Fibroblast of mammary gland (primary cell): ENCODE measurements at places on chromosomes 4 and X.

- peak; percentile 58 for DNase-seq
Observed at GRCh38 chr4:88720451-88721428, 23.1 kb upstream of the NAP1L5 start.

GRCh38 chr4:106687026-106687425 lies 318.4 kb upstream of the GIMD1 start:
- DNase-seq, result peak; percentile 10

- peak; percentile 66 for DNase-seq
Observed at GRCh38 chrX:147917700-147918695, 6.3 kb downstream of the FMR1 start.

GRCh38 chr4:7844594-7844991 lies 95.1 kb downstream of the AFAP1 start:
- peak; percentile 93 for DNase-seq

DNA sequence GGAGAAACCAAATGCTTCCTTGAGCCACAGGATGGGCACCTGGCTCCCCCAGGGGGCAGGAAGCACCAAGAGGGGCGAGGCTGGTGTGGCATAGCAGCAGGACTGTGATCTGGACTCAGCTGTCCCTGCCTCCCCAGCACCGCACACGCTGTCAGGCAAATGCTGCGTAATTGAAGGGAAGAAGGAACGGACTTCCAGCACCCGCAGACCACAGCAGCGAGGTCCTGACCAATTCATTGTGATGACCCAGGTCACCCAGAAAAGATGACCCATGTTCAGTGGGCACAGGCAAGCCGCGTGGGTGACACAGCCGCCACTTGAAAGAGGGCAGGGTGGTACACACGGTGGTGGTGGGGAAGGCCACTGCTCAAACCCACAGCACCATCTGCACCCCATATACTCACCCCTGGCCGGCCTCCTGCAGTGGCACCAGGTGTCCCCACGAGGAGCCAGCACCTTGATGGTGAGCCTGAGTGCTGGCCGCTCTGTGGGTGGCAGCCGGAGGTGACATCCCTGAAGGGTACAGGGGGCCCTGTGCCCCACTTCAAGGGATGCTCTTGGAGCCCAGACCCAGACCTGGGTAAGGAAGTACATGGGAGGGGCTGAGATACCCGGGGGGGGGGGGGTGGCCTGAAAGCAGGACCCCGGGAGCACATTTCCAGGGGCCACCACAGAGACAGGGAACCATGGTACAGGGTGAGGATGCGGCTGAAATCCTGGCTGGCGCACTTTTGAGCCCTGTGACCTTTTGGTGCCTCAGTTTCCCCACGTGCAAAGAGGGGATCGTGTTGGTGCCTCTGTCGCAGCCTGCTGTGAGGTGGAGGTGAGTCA lies 11.5 kb downstream of the NAT8L start:
- no peak for DNase-seq

- DNase-seq, result peak; percentile 42
Observed at GRCh38 chr4:17385403-17385802, 126.5 kb downstream of the QDPR start.

DNA sequence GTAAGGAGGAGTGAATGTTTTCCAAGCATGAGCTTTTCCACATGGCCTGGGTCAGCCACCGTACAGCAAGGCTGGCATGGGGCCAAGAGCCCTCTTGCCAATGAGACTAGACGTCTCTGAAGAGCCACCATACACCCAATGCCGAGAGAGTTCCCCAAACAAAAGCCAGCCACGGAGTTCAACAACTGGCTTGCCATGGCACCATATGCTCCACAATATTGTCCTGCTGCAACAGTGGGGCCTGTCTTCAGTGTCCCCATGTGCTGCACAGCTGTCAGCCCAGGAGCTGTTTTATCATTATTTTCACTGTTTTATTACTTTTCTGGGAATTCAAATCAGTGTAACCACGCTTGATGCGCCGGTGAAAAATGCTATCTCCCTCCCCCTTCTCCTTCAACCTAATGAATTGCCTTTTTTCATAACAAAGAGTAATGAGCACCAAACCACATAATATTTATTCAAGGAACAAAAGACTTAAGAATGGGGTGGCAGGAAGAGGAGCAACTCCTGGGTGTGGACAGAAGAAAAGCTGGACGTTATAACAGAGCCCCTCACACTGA lies 18.4 kb downstream of the MAML3 start:
- DNase-seq, result peak; percentile 42

- no peak for DNase-seq
Observed at GRCh38 chr4:144283526-144283925, 143.0 kb upstream of the GYPA start.

DNA sequence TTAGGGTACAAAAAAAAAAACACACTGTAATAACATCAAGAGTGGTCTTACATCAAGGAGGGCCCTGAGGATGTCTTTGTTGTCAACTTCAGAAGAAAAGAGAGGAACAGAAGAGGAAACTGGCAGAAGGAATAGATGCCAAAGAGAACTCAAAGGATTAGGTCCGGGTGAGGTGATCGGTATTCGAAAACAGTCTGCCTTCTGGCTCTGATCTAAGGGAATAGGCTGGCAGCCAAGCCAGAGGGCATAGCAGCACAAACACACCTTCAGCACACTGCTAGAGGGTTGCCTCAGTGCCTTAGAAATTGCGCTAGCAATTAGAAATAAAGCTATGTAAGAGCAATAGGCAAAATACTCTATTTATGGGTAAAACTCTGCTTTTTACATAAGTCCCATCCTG lies 91.4 kb upstream of the TTC29 start:
- DNase-seq, result no peak

DNA sequence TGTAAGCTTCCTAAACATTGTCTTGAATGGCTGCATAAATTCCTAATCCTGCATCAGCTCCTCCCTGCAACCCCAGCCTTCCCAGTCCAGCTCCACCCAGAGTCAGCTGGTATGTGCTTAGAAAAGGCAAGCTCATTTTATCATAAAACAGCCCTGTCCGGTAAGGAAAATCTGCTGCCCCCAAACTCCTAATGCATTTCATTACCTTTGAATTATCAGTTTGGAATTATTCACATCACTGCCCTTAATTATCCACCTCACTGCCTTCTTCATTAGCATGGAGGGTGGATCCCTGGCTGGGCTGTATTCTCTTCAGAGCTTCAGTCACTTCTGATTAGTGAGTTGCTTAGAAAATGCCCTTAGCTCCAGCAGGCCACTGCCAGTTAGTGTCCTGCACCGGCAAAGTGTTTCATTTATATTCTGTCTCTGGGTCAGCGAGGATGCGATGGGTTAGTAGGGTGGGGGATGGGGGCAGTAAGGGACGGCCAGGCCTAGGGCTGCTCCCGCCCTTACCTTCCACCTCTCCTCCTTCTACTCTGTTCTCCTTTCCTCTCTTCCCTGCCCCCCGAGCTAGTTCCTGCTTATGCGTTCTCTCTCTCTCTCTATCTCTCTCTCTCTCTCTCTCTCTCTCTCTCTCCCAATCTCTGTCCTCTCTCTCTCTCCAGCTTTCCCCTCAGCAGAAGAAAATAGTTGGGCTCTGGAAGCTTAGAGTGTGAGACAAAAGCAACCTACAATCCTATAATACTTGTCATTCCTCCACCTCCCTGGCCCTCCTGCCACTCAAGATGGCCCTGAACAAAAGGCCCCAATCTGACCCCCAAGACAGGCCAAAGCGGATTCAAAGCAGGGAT lies 174.8 kb upstream of the KLF3 start:
- DNase-seq, result no peak

- no peak for DNase-seq
Observed at GRCh38 chr4:26031704-26032103, 117.7 kb downstream of the SMIM20 start.

DNA sequence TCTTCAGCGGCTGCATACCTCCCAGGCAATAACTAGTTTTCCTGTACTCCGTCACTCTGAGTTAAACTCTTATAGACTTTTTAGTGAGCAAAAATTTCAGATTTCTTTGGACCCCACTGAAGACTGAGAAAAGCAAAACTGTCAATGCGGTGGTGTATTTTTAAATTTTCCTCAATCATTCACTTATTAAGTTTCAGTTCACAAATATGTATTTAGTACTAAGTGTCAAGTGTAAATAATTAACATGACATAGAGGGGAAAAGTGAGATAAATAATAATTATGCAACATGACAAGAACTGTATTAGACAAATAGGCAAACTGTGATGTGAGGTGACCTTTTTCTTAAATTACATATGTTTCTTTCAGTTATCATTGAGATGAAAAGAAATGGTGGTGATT lies 124.4 kb downstream of the NAF1 start:
- no peak for DNase-seq

- no peak for DNase-seq
Observed at GRCh38 chr4:1831331-1831730, 24.6 kb downstream of the LETM1 start.

GRCh38 chrX:153657161-153657560 lies 10.2 kb downstream of the DUSP9 start:
- DNase-seq, result no peak

GRCh38 chr4:83075311-83076095 lies 39.0 kb downstream of the PLAC8 start:
- DNase-seq, result peak; percentile 83

DNA sequence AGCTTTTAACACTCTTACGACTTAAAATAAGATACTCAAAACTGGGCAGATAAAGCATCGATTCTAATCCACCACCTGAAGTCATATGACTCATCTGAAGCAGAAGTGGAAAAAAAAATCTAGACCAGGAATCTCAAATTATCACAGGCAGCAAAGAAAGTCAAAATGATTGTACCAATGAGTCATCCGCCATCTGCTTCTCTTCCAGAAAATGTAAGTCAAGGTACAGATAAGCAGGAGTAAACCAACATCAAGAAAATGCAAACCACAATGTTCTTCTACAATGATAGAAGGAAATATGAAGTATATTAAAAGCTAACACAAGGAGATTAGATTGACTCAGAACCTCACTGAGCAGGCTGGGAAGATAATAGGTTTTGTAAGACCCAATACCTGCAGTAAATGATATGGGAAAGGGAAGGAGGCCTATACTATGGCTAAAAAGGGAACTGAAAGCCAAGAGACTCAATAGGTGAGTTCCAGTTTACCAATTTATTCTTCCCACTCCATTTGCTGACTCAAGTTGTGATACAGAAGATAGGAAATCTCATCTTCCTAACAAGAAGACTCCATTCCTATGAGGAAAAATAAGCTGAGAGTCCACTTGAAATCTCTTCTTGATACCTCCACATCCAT lies 88.4 kb upstream of the TET2 start:
- DNase-seq, result peak; percentile 49

- DNase-seq, result no peak
Observed at GRCh38 chr4:8681391-8681790, 88.8 kb downstream of the CPZ start.

DNA sequence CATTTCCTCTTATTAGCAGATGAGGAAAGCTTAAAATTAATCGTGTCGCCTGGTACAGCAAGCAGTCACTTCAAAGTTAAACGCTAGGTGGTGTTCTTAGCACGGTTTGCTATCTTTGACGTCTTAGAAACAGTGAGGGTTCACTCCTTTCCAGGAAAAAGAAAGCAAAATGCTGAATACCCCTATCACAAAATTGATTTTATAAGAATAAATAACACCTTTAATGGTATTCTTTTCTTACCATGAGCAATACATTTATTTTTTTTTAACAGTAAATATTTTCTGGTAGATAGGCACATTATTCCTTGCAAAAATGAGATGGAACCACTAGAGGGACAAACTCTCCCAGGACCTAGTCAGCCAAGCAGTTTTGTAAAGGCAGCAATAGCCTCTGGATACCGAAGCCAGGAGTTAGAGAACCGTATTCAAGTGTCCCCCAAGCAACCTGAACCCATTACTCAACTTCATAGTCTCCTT lies 153.9 kb downstream of the KDR start:
- DNase-seq, result peak; percentile 63

- DNase-seq, result no peak
Observed at GRCh38 chrX:100440006-100440405, 29.9 kb upstream of the PCDH19 start.

- DNase-seq, result no peak
Observed at GRCh38 chrX:155611302-155611701, 1.4 kb downstream of the TMLHE start.

DNA sequence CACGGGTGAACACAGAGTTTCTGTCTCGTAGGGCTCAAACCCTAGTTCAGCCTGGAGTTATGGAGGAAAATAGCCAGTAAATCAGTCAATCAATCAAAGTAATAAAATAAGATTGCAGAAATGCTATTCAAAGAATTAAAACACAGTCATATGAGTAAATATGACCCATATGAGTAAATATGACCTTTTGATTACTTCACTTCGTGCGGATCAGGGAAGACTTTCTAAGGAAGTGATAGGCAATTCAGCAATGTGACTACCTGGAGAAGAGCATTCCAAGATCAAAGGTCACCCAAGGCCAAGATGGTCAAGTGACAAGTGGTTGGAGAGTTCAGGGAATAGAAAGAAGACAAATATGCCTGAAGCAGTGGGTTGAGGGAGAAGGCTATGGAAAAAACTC lies 722.6 kb downstream of the ADGRL3 start:
- no peak for DNase-seq

- no peak for DNase-seq
Observed at GRCh38 chr4:128978985-128979384, 114.4 kb downstream of the SCLT1 start.

DNA sequence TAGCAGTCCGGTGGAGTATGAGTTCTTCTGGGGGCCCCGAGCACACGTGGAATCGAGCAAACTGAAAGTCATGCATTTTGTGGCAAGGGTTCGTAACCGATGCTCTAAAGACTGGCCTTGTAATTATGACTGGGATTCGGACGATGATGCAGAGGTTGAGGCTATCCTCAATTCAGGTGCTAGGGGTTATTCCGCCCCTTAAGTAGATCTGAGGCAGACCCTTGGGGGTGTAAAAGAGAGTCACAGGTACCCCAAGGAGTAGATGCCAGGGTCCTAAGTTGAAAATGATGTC lies 852 bp downstream of the MAGEH1 start:
- DNase-seq, result no peak

GRCh38 chr4:98055800-98056501 lies 87.3 kb downstream of the STPG2 start:
- DNase-seq, result no peak

- DNase-seq, result no peak
Observed at GRCh38 chrX:74546984-74547383, 67.4 kb downstream of the RLIM start.

- peak; percentile 67 for DNase-seq
Observed at GRCh38 chr4:139144161-139144859, 32.7 kb downstream of the ELF2 start.

DNA sequence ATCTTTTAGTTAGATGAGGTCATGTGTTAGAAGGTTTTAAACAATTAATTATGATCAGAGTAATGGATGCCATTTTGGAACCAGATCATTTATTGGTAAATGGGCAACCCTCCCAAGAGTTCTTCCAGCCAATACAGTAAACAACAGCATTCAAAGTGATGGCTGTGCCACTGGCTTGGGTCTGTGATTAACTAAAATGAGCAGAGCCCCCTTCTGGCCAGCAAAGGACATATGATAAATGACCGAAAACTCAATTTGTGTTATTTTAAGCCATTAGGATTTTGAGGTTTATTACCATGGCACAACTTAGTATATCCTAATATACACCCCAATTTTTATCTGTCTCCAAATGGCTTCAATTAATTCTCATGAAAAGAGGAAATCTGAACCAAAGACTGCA lies 90.8 kb upstream of the NPFFR2 start:
- peak; percentile 15 for DNase-seq

- no peak for DNase-seq
Observed at GRCh38 chr4:79977131-79977840, 95.7 kb downstream of the ANTXR2 start.

GRCh38 chrX:71909956-71910355 lies 689 bp upstream of the NHSL2 start:
- DNase-seq, result peak; percentile 23
